ENCODE measurements at places on chromosomes 2 and 18.
A peak's percentile ranks its signal among the peaks of the same experiment; 100 is the strongest.

DNA sequence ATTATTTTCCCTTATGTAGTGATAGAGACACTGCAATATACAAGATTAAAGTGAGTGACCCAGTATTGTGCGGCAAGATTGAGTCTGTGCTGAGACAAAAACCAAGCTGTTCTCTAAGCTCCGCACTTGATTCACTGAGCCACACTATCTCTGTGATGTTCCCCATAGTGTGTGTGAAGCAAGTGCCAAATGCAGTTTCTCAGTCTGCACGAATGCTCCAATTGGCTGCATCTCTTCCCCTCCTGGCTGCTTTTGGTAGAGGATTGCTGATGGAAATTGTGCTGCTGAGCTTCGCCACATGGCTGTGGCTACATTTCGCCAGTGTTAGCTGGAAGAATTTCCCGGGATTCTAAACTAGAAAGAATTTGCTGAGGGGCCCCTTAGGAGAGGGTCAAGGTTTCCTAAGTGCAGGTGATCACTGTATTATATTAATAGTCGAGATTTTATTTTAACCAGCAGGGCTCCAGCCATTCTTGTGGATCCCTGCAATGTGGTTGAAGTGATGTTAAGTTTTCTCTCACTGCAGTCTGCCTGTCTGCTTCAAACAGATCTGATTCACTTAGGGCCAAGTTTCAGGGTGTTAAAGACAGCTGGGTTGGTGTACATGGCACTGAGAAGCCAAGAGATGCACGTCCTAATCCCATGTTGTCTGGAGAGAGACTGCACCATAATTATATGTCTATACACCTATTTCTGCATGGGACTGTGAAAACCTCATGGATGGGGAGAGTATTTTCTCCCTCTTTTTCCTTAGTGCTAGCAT is 317.2 kb downstream of the DCC start:
- DNase-seq: no peak

DNA sequence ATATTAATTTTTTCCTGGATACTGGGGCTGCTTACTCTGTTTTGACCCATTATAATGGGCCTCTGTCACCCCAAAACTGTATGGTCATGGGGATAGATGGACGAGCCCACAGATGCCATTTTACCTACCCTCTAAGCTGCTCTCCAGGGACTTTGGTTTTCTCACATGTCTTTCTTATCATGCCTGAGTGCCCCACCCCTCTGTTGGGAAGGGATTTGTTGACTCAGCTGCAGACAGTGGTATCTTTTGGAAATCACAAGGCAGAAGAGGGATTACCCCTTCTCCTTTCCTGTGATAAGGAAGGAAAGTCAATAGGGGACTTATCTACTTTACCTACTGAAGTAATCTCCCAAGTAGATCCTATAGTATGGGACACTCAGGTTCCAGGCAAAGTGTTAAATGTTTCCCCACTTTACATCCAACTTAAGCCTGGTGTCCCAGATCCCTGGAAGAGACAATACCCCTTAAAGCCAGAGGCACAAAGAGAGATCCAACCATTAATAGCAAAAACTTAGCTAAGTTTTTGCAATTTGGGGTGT is 182.7 kb downstream of the RNF152 start:
- DNase-seq: no peak

GRCh38 chr2:209619782-209620181 is 151.8 kb upstream of the UNC80 start:
- no peak for DNase-seq

- no peak for DNase-seq
These were observed 160.2 kb downstream of the PXDN start for GRCh38 chr2:1584051-1584531.

DNA sequence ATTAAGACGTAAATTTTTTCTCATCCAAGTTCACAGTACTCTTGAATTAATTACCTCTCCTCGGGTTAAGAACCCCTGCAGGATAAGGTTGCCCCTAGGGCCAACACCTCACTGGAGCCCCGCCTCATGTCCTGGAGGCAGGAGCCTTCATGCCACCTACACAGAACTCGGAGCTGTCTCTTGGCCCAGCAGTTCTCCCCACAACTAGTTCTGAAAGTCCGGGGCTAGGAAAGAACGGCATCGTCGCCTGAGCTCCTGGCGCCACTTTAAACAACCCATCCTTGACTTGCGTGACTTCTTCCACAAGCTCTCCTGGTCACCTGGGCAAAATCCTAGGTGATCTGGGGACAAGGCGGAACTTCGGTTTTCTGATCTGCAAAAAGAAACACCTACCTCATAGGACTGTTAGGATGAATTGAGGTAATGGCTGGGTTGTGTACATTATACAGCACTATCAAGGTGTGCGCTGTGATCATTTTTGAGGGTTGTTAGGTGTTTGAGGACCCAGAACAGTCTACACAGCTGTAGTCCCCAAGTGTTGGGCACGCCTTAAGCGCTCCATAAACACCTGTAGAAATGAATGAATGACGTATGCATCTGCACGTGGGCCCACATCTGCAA is 641 bp upstream of the ITGA6 start:
- DNase-seq: no peak

DNA sequence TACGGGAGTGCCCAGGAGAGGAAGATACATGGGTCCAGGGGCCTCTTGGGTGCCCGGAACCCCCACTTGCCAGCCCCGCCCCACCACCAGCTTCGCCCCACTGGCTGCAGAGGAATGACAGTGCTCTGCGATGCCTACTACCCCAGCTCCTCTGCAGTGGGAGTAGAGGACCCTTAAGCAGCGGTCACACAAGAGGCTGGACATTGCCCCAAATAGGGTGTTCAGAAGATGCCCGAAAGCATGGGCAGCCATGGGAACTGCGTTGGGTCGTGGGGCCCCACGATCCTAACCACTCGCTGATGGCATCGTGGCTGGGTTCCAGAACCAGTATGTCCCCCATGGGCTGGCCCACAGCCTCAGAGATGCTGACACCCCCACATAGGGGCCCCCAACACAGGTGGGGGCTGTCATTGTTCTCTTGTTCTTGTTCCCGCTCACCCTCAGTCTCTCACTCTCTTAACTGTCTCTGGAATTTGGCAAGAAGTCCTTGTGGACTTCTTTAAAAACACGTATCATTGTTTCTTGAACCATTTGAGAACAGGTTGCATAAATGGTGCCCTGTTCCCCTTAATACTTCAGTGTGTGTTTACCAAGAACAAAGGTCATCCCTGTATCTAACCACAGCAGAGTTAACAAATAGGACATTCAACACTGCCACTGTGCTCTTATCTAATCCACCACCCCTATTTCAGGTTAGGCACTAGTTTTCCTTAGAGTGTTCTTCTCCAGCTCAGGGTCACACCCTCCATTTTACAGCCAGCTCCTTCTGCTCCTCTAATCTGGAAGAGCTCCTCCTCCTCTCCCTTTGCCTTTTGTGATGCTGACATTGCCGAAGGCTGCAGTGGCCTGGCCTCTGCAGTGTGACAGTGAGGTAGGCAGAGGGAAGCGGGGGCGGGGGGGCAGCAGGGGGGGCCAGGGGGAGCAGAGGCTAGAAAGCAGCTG is 76.3 kb downstream of the STPG4 start:
- DNase-seq: no peak

DNA sequence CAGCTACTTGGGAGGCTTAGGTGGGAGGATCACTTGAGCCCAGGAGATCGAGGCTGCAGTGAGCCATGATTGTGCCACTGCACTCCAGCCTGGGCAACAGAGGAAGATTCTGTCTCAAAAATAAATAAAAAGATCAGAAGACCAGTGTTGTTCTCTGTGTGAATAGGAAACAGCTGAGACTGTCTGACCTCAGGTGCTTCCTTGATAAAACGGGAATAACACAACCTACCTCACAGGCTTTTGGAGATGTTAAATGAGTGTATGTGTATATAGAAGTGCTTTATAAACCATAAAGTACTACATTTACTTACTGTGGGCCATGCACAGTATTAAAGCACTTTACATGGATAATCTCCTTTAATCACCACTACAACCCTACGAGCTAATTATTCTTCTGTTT is 9.9 kb upstream of the CETN1 start:
- no peak for DNase-seq

GRCh38 chr2:118431997-118432396 is 343.7 kb downstream of the INSIG2 start:
- peak; percentile 77 for DNase-seq

DNA sequence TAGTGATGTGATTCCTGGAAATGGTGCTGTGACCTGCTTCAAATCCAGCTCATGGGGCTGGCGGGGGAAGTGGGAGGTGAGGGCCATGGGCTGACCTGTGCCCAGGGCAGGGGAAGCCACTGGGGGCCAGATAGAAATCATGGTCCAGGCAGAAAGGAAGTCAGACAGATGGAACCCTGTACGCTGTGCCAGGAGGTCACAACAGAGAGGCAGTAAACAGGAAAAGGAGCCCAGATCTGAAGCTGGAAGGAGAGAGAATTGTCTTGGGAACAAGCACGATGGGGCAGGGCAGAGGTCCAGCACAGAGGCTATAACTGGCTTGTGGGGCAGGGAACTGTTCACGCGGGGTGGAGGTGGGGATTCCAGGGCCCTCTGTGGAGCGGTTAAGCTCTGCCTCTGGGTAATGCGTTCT is 76.0 kb downstream of the RNF144A start:
- DNase-seq: no peak

DNA sequence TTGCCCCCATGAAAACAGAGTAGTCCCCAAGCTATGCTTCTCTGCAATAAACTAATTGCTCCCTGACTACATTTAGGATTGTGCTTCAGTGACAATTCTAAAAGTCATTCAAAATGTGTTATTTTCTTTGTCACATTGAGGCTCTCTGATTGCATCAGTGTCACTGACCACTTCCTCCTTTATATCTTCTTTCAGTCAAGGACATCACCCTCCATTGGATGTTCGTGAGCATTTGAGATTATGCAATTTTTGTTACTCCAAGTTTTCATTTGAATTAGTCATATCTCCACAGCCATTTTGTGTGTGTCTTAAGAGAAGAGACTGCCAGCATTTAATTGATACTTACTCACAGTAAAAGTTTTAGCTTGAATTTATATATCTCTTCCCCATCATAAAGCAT is 780.8 kb upstream of the GCFC2 start:
- DNase-seq: no peak

DNA sequence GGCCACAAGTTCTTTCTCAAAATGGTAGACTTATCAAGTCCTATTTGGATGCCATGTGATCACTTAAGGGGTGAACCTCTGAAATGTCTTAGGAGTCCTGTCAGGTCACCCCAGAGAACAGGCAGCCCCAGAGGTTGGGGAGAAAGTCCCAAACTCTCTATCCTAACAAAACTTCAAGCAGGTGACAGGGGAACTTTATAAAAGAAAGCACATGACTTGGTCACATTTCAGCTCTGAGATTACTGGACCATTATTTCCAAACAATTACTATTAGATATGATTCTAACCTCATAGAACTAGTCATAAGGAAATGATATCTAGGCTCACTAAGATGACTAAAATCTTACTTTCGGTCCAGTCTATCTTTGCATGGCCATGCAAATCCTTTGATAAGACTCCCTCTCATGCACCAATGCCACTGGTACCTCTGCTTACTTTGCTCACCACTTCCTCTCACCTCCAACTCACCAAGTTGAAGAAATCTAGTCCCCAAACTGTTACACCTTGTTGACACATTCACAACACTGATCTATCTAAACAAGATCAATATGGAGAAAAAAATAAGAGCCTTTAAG is 107.0 kb downstream of the GALNT14 start:
- no peak for DNase-seq

DNA sequence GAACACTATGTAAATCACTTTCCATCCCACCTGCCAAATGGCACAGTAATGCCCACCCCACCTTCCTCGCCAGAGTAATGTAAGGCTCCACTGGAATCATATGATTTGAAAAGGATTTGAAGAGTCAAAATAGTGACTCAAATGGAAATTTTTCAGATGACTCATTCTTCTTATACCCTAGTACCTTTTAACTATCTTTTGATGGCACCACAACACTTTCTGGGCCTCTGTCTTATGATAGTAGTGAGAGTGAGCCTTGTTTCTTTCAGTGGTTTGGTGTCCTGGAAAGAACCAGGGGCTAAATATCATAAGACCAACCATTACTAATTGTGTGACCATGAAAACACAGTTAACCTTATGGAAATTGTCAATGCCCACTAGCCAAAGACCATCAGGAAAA is 235.4 kb upstream of the SLC14A2 start:
- DNase-seq: no peak

- no peak for DNase-seq
These were observed 58.2 kb downstream of the SERPINB8 start for GRCh38 chr18:64027931-64028695.
